ENCODE measurements at places on chromosomes 12 and 14.

DNA sequence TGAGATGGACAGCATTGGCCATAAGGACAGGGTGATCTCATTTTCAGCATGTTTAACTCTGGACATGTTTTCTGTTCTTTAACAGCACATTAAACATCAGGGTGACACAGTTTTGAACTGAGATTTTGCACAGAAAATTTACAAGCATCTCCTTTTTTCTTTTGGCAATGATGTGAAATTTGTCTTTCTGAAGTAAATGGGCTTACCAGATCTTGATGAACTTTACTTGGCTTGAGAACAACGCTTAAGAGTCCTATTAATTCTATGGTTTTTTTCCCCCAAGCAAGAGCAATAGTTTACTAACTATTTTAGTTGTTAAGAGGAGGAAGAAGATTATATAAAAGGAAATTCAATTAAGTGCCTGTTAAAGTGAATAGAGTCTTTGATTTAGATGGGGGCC is 491.0 kb downstream of the SNAPC1 start:
- no peak for DNase-seq

- no peak for DNase-seq
Observed at GRCh38 chr12:14257303-14257733, 108.2 kb upstream of the ATF7IP start.

DNA sequence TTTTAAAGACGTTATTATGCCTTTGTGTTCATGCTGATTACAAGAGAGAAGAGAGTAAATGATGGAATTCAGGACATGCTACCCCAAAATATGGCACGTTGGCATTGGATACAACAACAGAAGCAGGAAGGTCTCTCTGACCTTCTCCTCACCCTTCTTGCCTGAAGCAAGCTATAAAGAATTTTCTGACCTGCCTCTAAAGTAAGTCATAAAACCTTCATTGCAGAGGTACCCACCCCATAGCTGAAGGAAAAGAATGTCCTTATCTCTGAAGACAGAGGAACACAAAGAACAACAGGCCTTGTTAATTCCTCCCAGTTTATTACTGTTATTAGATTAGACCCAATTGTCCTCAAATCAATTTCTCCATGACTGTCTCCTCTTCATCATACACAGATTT is 176.2 kb downstream of the FBXL14 start:
- no peak for DNase-seq

- no peak for DNase-seq
Observed at GRCh38 chr12:69054343-69055056, 121.5 kb upstream of the CPM start.

DNA sequence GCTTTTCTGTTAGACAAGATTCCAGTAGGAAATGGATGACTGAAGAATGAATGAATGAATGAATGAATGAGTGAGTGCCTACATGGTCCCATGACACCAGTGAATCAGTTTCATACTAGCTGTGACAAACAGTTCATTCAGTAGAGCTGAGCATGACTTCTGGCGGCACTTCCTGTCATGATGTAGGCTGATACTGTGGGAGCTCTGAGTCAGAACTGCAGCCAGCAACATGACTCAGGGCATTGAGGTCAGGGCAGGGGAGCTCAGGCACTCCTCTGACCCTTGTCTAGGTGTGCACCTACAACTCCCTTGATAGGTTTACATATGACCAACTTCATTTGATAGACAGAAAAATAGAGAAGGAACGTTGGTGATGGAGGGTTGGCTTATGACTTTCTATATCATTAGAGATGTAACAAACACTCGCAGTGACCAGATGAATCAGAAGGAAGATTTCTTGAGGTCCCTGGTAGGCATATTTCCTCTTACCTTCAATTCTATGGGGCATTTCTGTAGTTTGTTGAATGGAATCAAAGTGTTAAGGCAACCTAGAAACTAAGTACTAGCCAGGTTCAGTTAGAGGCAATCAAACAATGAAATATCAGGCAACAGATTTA is 139.3 kb upstream of the ARHGAP5 start:
- peak; percentile 95 for DNase-seq

DNA sequence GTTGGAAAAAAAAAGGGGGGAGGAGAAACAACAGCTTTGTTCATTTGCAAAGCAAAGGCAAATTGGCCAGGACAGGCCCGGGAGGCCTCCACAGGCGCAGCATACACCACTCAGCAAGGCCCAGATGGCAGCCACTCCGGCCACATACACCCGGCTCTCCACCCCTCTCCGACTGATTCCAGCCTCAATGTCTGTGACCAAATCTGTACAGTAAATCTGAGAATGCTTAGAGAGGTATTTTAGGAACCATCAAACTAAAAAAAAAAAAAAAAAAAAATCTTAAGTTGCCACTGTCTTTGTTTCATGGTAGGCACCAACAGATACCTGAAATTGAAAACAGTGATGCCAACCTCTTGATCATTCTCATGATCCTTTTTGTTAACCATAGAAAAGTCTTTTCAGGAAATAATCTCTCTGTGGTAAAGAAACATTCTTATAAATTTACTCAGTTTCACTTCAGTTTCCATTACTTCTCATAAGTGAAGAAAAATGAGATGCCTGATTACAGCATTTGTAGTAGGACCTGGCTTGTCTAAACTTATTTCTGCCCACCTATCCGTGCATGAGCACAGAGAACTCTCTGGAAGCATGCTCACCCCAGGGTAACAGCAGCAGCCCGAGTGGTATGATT is 20.2 kb downstream of the VPS37B start:
- DNase-seq, result peak; percentile 61

DNA sequence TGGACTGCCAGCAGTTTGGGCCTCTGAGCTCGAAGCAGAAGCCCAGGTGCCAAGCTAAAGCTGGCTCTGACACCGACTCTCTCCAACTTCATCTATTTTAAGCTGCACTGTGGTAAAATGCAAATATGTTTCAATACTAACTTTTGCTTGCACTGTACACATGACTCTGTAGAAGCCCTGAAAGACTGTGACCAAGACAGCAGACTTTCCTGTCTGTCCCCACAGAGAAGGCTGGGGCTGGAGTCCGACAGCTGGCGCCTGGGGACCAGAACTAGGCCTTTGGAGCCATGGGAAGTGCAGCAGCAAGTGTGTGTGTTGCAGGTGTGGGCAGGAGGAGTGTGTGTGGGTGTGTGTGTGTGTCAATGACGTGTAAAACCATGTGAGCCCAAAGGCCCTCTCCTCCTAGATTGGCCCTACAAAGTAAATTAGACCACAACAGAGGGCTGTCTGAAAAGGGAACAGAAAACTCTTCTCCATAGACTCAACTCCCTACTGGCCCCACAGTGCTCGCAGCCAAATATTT is 16.4 kb upstream of the RAB35 start:
- DNase-seq, result no peak

- DNase-seq, result peak; percentile 68
Observed at GRCh38 chr12:89135976-89136634, 216.2 kb downstream of the DUSP6 start.

DNA sequence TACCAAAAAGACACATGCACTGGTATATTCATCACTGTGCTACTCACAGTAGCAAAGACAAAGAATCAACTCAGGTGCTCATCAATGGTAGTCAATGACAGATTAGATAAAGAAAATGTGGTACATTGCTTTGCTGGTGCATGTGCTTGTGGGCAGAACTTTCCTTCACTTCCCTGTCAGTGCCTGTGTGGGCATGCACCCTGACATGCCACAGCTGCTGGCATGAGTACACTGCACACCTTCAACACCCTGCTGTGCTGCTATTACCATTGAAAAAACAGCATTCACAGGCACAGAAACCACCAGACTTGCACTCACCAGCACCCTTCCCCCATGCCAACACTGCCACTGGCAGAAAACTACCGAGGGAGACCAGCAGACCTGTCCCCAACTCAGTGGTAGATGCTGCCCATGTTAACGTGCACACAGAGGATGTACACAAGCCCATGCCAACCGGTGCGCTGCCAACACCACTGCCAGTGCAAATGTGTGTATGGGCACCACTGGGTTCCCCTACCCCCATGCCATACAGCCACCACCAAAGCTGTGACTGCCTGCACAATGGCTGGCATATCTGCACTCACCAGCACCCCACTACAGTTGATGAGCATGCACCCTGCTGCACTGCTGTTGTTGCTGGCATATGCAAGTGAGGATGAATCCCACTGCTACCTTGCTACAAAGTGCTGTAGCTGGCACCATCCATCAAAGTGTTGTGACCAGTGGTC is 57.4 kb downstream of the APOBEC1 start:
- DNase-seq, result no peak

DNA sequence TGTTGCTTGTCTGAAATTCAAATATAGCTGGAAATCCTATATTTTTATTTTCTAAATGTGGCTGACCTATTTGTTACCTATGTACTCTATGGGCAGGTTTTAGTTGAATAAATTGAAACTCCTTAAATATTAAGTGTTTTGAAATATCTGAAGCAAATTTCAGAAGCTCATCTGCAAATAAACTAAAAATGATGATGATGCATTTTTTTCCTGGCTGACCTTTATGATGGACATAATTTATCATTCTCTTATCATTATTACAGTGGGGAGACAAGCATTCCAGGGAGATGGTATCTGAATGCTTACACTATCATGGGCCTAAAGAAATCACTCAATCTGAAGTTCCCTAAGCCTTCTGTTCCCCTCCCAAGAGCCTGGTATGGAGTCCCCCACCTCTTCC is 1225.2 kb downstream of the AACS start:
- no peak for DNase-seq

DNA sequence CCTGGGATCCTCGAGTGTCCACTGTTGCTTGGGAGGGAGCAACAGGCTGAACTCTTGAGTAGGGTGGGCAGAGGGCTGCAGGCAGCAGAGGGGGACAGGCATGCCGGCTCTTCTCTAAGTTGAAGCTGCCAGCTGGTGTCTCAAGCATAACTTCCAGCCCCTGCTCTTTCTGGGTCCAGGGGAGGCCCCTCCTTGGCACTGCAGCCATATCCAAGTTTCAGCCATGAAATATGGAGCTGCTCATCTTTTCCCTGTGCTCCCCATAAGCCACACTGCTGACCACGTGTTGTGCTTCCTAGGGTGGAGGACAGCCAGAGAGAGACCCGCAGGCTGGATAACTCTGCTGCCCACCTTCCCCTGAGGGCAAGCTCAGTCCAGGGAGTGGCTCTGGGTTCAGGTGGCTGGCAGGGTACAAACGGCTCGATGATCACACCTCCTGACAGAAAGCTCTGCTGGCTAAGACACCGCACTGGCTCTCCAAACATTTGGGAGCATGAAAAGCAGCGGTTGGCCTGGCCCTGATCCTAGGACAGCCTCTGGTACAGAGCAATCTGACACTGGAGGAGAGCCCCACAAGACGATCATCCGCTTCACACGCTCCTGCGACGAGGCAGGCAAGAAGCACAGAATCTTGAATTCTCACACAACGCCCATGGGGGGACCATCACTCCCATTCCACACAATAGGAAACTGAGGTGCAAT is 79.6 kb downstream of the PITPNM2 start:
- DNase-seq, result no peak

GRCh38 chr12:58313091-58313855 is 371.9 kb downstream of the ATP23 start:
- DNase-seq, result no peak

- DNase-seq, result no peak
Observed at GRCh38 chr12:125395583-125396215, 330.5 kb downstream of the AACS start.

GRCh38 chr12:104493496-104493895 is 36.7 kb downstream of the CHST11 start:
- no peak for DNase-seq

DNA sequence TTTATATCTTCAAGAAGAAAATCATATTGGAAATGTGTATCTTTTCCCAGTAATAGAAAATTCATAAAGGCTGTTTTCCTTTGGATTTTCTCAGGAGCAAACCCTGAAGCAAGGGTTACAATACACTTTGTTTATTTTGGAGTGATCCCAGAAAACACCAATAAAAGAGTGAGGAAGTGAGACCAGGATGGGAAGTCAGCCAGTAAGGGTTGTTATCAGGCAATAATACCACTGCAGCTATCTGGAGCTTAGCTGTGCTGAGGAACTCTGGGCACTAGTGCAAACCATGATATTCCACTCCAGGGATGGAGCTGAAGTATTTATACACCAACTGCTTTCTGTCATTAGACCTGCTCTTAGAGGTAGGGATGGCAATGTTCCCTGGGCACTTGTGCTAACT is 1002.3 kb downstream of the FLRT2 start:
- DNase-seq, result no peak

DNA sequence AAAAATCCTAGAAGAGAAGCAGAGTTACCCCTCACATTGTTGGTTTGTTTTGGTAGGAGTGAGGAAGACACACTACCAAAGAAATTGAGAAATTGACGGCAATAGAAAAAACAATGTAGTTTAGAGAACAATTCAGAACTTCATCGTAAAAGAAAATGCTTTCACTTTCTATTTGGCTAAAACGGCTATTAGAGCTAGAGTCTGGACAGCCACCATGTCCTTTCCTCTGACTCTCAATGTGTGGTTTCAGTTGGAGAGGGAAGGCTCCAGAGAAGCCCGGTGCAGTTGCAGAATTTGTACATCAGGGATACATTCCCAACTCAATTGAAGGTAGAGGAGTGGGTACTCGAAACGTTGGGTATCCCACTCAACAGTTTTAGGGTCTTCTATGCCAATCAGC is 535.3 kb downstream of the GALC start:
- DNase-seq, result no peak

DNA sequence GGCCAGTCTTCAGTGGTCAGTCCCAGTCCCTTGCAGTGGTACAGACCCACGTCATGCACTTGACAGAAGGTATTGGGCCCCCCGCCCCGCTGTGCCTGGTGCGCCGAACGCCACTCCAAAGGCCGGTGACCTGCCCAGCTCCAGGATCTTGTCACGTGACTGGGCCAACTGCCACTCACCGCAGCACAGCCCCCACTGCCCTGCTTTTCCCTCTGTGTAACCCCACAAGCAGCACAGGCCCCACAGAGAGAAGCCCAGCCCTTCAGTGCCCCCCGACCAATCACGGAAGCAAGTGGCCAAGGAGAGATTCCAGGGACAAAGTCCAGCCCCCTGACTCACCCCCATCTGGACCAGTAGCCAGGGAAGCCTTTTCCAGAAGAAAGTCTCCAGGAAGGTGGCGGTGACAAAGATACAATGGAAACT is 498 bp downstream of the GPR132 start:
- DNase-seq, result peak; percentile 65

Measured in activated CD4-positive, alpha-beta T cell treated with anti-CD3 and anti-CD28 coated beads, Interleukin-10, Interleukin-2, amounts not matched to agents 100 ng/mL and 50 ng/mL, durations not matched to agents 16 hours and 8 hours (primary cell).